ENCODE measurements at places on chromosomes 6 and 20.

- DNase-seq, result no peak
These were observed 215.3 kb upstream of the FOXA2 start for GRCh38 chr20:22799687-22800086.

GRCh38 chr6:37074053-37074827, 68.8 kb downstream of the FGD2 start:
- DNase-seq, result no peak

DNA sequence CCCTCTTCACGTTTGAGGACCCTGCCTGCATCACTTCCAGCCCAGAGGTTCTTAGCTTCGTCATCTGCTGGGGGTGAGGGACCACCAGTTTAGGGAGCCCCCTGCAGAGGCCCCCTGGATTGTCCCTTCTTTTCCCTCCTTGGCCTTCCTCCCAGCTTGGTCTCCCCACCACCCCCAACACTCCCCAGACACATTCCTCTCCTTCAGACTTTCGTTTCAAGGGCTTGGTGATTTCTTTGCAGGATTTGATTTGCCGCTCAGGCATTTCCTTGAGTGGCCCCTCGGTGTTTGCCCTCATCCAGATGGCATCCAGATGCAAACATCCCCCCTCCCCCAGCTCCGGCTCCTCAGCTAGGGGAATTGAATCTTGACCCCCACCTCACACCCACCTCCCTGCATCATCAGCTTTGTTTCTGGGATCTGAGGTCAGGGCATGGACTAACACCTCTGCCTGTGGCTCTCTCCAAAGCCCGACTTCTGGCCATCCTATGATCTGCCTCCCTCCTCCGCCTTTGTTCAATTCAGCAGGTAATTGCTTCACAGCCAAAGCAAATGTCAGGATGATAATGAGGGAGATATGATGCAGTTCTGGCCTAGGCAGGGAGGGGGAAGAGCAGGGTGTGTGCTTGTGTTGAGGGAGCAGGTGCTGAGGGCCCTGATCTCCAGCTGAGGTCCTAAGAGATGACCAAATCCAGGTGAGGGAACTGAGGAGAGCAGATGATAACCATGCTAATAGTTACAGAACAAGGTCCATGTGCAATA, 141.5 kb downstream of the VEGFA start:
- no peak for DNase-seq

GRCh38 chr6:116145803-116146675, 20.1 kb upstream of the COL10A1 start:
- DNase-seq, result no peak

- no peak for DNase-seq
These were observed 142.3 kb downstream of the TFAP2A start for GRCh38 chr6:10272591-10272990.

- DNase-seq, result no peak
These were observed 160.1 kb downstream of the ZFAND3 start for GRCh38 chr6:37979392-37980221.

DNA sequence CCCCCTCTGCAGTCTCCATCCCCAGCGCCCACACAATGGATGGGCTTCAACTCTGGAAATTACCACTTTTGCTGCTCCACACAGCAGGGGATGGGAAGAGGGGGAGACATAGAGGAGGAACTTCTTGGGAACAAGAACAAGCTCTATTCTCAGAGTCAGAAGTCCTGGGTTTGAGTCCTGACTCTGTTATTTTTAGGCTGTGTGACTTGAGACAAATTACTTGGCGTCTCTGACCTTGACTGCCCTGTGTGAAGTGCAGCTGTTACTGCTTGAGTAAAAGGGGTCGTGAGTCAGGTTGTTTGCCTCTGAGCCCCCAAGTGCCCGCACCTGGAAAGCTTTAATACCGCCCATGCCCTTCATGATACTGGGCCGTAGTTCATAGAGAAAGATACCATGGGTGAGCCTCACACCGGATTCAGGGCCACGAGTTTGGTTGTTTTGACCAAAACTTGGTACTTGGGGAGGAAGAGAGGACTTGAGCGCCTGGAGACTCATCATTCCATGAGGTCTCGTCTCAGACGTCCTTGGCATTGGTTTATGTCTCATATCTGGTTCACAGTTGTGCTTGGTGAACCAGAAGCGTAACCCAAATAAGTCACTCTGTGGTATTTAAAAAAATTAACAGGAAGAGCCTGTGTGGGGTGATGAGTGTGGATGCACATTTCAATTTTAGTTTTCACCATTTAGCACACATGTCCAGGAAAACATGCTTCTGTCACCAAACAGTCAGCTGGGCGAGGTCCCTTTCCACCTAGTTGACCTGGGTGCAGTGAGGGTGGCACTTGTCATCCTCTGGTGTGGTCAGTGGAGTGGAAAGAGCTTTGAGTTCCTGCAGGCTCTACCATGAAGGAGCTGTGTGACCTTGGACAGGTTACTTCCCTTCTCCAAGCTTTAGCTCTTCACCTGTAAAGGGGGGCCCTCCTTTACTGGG, 75.6 kb downstream of the CDC5L start:
- DNase-seq, result no peak

- DNase-seq, result no peak
These were observed 35.0 kb upstream of the PNRC1 start for GRCh38 chr6:89045576-89045975.

- no peak for DNase-seq
These were observed 106.5 kb downstream of the LY86 start for GRCh38 chr6:6694825-6695624.

GRCh38 chr20:4127344-4127743, 112.0 kb upstream of the RNF24 start:
- no peak for DNase-seq

- DNase-seq, result no peak
These were observed 58.9 kb downstream of the ID4 start for GRCh38 chr6:19895866-19896692.

DNA sequence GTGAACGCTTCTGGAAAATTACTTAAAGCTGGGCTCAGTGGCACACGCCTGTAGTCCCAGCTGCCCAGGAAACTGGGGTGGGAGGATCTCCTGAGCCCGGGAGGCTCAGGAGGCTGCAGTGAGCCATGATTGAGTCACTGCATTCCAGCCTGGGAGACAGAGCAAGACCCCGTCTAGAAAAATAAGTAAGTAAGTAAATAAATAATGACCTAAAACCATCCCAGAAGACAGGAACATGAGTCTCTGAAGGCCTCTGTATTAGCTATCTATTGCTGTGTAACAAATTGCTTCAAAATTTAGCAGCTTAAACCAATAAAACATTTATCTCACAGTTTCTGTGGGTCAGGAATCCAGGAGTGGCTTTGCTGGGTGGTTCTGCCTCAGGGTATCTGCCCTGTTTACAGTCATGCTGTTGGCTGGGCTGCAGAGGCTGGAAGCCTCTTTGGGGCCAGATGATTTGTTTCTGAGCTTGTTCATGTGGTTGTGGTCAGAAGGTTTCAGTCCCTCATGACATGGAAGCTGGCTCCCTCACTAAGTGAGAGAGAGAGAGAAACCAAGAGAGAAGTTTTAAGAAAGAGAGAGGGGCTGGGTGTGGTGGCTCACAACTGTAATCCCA, 48.4 kb upstream of the NCOA3 start:
- DNase-seq, result no peak

DNA sequence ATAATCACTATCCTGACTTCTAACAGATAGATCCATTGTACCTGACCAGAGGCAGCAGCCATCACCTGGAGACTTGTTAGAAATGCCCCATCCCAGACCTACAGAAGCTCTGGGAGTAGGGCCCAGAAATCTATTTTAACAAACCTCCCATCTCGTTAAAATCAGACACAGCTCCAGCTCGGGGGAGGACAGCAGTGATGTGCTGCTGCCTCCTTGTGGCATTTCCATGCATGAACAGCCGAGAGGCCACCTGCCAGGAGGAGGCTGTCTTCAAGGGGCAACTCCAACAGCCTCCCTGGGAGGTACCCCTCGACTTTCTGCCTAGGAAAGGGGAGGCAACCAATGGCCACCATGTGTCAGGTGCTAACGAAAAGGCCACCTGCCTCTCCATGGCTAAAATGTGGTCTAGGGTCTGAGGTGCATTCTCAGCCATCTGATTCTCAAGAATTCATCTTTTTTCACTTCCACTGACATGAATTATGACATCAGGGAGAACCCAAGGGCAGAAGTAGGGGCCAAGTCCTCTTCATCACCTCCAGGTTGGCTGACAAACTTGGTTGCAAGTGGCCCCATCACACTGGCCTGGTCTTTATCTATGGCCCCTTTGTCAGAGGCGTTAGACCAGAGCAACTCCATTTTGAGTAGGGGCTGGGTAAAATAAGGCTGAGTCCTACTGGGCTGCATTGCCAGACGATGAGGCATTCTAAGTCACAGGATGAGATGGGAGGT, 12.2 kb upstream of the KCNK15 start:
- DNase-seq, result peak; percentile 60

DNA sequence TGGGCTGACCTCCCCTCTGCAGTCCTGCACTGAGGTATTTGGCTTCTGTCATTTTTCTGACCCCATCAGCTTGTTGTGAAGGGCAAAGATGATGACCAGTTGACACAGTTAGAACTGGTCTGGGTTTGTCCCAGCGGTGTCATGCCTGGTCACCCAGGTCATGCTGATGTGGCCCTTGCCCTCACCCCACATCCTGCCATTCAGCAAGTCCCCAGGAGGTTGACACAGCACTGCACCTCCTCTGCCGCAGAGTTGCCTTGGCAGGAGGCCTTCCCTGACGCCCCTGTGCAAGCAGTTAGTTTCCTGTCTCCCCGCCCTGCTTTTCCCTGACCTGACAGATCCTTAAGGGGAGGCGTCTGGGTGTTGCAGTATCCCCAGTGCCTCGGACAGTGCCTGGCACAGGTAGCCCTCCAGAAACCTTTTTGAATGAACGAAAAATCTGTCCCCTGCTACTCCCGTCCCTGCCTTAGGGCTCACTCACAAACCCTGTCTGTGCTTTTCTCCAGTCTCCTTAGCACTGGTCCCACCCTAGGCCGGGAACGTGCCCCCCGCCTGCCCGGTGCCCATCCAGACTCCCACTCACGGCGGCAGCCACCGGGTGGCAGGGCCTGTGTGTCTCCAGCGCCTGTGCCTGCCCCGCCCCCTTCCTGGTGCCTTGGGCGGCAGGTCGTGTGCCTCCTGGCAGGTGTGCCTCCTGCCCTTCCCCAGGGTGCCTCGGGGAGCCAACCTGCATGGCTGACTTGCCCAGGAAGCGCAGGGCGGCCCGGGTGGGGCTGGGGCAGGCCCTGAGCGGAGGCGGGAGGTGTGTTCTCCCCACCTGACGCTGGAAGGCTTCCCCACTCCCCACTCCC, 146.3 kb upstream of the RNF24 start:
- DNase-seq, result no peak

Data from Kasumi-1 (cell line).